ENCODE measurements at places on chromosomes 7 and 10. TPM values are rescaled to one million over a fixed set of nuclear protein-coding genes. Genes with fewer than 3 reads are reported as not detected.

AZGP1 gene
- not detected for total RNA-seq

ANXA8L1 gene
- 0.29 TPM for total RNA-seq

PAX2 gene
- not detected for total RNA-seq

IFIT5 gene
- total RNA-seq: 39.1 TPM

TMEM196 gene
- total RNA-seq: not detected

COL17A1 gene
- under 0.01 TPM for total RNA-seq

Measured in osteoblast (primary cell).